ENCODE measurements at places on chromosomes 7 and 10.

- no peak for DNase-seq
Observed at GRCh38 chr10:126732308-126732707, 61.8 kb upstream of the C10orf90 start.

- DNase-seq = no peak
Observed at GRCh38 chr7:8762803-8763202, 329.4 kb downstream of the NXPH1 start.

DNA sequence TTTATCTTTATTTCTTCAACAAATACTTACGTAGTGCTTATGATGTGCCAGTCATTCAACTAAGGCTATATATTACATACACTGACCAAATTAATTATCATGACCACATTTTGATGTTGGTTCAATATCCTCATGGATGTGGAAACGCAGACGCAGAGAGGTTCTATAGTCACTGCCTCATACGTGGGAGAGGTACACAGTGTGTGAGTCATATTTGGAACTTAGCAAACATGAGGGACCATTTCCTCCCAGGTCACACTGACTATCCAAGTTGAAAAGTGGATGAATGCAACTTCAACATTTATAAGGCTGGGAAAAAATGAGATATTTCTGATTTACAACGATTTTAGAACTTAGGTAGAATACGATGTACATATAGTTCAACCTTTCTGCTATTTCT lies 113.6 kb downstream of the PRLHR start:
- no peak for DNase-seq

- no peak for DNase-seq
Observed at GRCh38 chr10:76211691-76212090, 780.3 kb downstream of the LRMDA start.

- DNase-seq = no peak
Observed at GRCh38 chr7:20128001-20128400, 89.2 kb downstream of the MACC1 start.

DNA sequence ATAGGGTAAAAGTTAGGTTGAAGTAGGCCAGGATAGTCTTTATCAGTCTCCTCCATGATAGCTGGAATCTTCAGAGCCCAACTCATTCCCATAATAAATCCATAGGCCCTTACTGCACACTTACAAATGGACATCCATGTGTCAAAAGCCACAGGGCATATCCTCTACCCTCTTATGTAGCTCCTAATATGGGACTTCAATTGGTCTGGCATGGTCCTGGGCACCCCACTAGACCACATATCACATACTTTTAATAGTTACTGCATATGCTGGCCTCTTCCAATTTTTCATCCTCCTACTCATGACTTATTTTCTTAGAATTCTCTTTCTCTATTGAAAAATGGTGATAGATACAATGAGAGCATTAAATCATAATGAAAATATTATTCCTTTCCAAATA lies 169.3 kb downstream of the MAGI2 start:
- DNase-seq = no peak

GRCh38 chr7:27686315-27686714 lies 23.6 kb upstream of the HIBADH start:
- DNase-seq = no peak

DNA sequence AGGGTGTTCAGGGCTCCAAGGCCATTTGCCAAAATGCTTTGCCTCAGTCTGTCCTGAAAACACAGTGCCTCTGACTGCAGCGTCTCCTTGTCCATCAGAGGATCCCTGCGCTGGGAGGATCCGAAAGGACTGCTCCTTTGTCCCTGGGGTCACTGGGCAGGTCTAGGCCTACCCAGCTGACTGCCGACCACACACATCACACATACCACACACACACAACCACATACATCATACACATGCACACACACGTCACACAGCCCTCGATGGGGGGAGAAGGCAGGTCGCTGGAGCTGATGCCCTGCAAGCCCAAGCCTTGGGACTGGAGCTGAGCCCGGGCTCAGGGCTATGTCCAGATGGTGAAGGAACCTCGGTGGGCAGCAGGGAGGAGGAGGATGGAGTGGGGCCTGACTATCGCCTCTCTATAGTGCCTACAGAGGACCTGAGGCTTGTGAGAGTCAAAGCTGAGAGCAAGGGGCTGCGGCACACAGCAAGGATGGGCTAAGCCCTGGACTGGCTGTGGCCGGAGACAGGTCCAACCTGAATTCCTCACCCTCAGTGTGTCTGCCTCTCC lies 29.1 kb downstream of the GPRIN2 start:
- no peak for DNase-seq

GRCh38 chr10:49592726-49593563 lies 17.2 kb upstream of the SLC18A3 start:
- DNase-seq = no peak

GRCh38 chr7:155412416-155413253 lies 45.3 kb upstream of the EN2 start:
- DNase-seq = no peak

DNA sequence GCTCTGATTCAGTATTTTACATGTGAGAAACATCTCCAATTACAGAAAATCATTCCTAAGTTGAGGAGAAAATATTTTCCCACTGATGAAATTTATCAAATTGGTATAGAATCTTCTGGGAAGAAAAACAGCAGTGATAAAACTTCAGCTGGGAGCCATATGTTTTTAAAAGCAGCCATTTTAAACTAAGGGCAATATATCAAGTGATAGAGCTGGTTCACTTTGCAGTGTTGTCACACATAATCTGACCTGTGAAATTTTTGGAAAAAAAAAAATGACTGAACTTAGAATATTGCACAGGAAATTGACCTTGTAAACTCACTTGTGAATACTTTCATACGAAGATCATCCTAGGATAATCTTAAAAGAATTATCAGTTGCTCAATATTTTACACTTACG lies 10.5 kb upstream of the EZH2 start:
- no peak for DNase-seq

GRCh38 chr10:57262892-57263291 lies 901.8 kb upstream of the ZWINT start:
- no peak for DNase-seq

GRCh38 chr7:79165225-79165624 lies 288.2 kb downstream of the MAGI2 start:
- no peak for DNase-seq

DNA sequence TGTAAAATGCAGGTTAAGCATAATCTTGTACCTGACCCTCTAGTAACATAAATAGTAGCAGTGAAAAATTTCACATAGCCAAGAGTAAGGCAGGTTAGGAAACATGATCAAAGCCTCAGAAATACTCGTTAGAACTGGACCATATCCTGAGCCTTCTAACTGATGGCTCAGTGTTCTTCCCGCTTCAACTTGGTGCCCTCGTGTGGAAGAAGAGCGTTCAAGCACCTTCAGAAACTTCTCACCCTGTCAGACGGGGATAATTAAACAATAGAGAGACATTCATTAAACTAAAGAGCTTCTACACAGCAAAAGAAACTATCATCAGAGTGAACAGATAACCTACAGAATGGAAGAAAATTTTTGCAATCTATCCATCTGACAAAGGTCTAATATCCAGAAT lies 124.5 kb downstream of the MYOF start:
- no peak for DNase-seq

DNA sequence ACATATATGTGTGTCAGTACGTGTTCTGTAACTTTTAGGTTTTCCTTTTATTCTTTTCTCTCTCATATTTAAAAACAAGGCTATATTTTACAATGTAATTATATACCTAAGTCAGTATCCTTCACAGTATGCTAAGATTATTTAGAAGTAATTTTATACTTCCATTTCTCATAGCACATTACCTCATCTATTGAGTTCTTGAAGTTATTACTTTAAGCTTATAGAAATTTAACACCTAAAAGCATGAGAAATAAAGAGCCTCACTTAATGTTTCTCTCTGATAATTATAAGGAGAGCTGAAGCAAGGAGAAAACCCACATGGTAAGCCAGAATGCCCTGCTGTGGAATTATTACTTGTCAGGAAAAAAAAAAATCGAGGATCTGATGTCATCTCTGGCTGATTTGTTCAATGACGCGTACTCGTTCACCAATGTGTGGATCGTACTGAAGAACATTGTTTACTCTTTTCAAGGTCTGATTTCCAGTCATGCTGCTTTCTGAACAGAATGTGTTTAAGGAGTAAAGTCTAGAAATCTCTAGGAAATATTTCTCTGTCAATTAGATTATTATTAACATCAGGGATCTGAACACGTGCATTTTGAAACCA lies 21.9 kb downstream of the CACNB2 start:
- no peak for DNase-seq

GRCh38 chr10:108204528-108205305 lies 1040.2 kb upstream of the SORCS1 start:
- DNase-seq = no peak

GRCh38 chr10:67072654-67073053 lies 146.8 kb downstream of the LRRTM3 start:
- DNase-seq = no peak

GRCh38 chr10:72088889-72089575 lies 681 bp upstream of the SPOCK2 start:
- no peak for DNase-seq

GRCh38 chr7:1872191-1873069 lies 202.4 kb downstream of the ELFN1 start:
- no peak for DNase-seq

- DNase-seq = no peak
Observed at GRCh38 chr10:45444022-45444421, 70.0 kb downstream of the ALOX5 start.

DNA sequence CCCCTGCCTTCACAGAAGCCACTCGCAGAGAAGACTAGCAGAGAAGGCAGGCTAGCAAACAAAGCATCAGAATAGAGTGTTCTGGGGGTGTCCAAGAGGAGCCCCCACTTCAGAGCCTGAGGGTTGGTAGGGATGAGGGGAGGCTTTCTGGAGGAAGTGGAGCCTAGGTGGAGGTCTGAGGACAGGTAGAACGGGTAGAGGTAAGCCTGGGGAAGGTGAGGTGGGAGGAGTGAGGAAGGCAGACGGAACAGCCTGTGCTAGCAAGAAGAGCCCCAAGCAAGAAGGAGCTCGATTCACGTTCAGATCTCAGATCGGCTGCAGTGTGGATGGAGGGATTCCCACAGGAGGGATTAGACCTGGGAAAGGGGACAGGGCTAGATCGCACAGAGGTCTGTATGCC lies 66.0 kb upstream of the DUSP5 start:
- no peak for DNase-seq

DNA sequence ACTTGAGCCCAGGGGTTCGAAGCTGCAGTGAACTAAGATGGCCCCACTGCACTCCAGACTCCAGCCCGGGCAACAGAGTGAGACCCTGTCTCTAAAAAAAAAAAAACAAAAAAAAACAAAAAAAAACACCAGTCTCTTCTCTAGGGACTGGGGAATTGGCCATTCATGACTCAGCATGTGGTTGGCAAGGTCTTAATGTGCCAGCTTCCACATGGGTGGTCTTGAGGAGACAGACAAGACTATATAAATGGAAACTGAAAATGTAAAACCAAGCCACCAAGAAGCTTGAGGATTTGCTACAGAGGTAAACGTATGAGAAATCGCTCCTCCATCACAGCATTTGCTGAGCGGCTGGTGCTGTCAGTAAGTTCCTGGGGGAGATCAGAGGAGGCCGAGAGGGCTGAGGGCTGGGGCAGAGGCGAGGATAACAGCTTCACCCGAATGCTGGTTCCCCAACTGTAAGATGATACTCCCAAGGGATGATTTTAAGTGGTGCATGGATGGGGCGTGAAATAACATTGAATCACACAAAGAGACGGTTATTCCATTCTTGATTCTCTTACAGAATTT lies 128.7 kb downstream of the C10orf105 start:
- no peak for DNase-seq

GRCh38 chr7:75639071-75639885 lies 99.5 kb downstream of the HIP1 start:
- DNase-seq = no peak

DNA sequence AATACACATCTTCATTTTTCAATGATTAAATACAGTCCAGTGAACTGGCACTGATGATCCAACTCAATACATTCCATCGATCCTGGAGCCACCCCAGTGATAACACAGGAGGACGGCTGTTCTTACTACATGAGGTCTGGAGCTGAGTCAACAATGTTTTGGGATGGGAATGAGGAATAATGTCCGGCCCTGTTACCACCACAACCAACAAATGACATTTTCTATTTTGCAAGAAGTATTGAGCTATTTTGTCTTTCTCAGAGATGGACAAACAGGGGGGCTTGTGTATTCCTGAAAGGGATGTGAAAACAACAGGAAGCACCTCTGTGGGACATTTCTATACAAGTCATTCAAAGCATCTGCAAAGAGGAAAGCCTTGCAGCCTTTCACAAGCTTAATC lies 249.2 kb downstream of the PARD3 start:
- no peak for DNase-seq

- no peak for DNase-seq
Observed at GRCh38 chr7:84187813-84188510, 6.6 kb downstream of the SEMA3A start.

DNA sequence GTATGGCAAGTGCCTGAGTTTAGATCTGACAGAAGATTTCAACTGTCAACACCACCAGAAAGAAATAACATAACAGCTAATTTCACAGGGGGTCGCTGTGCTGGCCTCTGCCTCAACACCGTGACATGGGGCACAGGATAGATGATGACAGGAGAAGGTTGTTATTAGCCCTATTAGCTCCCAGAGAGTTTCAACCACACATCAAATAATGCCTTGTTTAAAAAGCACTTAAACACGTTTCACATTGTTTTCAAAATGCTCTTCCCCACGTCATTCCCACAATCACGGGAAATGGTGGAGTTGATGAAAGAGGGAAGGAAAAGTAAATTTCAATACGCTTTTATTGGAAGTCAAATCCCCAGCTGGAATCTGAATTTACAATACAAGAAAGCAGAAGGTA lies 184.7 kb downstream of the MAGI2 start:
- no peak for DNase-seq

- no peak for DNase-seq
Observed at GRCh38 chr10:117167789-117168674, 29.3 kb upstream of the KCNK18 start.

GRCh38 chr10:5527332-5528200 lies 2.8 kb downstream of the CALML3 start:
- no peak for DNase-seq

DNA sequence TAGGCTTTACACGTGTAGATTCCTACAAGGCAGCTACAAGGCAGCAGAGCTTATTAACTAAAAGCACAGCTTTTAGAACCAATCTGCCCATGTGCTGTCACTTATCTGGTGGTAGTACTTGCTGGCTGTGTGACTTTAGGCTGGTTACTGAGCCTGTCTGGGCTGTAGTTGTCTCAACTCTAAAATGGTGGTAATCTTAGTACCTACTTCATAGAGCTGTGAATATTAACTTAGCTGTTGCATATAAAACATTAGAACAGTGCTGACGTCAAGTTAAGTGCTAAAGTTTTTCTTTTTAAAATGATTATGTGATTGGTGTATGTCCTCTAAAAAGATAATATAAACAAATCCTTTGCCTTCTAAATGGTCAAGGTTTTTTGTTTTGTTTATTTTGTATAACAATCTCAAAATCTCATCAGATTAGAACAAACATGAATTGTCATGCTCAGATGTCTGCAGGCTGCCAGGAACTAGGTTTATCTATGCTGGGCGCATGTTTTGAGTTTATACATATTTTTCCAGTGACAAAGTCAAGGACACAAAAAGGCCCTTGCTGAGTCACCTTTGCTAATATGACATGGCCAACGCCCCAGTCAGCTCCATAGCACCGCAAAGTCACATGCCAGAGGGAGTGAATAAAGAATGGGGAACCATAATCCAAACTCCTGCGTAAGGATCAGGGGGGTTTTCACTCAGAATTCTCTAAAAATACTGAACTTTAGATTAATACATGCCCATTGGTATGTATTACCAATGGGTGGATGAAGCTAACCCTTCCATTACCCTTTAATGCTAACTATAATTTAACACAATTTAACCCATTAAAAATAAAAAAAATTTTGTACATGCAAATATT lies 39.8 kb upstream of the ARL4A start:
- no peak for DNase-seq

GRCh38 chr10:75974080-75974479 lies 542.7 kb downstream of the LRMDA start:
- no peak for DNase-seq

All from thoracic aorta (tissue), 2 donors.